ENCODE measurements at places on chromosomes 4 and X. TPM values are rescaled to one million over a fixed set of nuclear protein-coding genes. Genes with fewer than 3 reads are reported as not detected.
A peak's percentile ranks its signal among the peaks of the same experiment; 100 is the strongest.

Gene LDB2
- 19.2 TPM for polyA plus RNA-seq

Gene SOD3
- 0.90 TPM for polyA plus RNA-seq

DNA sequence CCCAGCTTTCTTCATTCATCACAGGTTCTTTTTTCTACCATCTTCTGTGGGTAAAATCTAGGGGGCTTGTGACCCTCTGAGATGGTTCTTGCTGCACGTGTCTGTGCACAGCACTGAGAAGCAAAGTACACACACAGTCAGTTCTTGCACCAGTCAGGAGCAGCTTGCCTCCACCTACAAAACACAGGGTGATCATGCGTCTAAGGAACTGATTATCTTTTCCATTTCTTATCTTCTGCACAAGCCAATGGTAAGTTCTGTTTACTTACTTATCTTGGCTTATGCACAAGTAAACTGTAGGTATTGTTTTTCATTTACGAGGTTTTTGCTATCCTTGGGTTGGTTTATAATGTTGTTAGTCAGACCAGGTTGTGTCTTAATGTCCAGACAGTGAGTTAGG lies 40.7 kb downstream of the TRIM2 start:
- peak; percentile 80 for DNase-seq

DNA sequence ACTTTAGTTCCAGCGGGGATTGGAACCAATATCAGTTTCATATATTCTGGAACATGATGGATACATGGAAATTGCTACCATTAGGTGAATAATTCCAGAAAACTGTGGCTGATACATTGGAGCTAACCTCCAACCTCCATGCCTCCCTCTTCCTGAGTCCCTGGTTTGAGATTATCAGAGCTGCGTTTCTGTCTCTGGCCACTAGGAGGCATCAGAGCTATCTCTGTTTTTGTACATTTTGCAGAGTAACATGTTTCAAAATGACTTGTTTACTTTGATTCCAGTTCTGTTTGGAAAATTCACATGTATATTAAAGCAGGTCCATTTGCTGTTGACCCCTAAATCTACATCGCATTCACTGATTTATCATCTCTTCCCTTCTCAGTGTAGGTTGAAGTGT lies 2.4 kb upstream of the RAB40AL start:
- peak; percentile 9 for DNase-seq

DNA sequence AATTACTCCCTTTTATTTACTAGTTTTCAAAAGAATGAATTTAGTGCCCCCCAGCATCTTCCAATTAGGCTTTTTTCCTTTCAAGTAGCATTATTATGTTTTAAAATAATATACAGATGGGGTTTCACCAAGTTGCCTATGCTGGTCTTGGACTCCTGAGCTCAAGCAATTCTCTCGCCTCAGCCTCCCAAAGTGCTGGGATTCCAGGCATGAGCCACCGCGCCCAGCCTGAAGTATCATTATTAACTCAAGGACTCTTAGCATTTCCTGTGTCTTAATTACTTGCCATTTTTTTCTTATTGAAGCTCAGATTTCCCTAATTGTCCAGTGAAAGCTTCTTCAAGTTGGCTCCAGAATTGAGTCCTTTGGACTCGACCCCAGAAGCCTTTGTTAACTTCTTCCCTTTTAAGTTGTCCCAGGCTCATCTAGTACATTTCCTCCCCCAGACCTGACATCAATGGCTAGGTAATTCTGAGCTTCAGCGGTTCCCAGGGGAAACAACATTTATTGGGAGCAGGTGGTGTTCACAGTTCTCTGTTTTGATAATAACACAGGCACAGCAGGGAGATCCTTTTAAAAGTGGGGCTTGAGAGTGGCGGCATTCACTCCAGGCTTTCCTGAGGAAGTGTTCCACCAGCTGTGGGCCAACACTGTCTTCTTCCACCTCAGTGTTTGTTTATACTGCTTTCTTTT lies 10.0 kb downstream of the SAT1 start:
- DNase-seq, result no peak

DNA sequence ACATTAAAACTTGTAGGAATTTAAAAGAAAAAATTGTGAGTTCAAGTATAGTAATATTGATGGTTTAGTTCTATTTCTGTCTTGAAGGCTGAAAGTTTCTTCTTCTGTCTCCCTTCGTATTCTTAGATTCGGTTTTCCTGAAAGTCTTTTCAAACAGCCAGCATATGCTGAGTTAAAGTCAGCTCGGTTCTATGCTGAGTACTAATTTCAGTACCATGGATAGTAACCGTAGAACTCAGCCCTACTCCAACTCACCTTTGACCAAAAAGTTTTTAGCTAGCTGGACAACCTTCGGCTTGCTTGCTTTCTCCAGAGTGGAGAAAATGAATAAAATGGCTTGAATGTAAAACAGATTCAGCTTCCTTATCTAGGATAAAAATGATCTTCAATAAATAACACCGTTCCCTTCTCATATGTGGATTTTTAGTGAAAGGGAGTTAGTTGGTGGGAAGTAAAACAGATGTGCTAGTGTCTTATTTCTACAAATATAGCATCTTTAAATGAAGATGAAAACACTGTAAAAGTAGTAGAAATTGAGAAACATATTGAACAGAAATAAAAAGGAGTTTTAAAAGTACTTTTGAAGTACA lies 5.2 kb downstream of the POU4F2 start:
- peak; percentile 3 for DNase-seq
